ENCODE measurements at places on chromosomes 16 and 17.

- no peak for DNase-seq
Measured at GRCh38 chr16:14961405-14962186, 13.2 kb upstream of the PDXDC1 start.

- no peak for DNase-seq
Measured at GRCh38 chr17:81877569-81877968, 6.4 kb upstream of the ARHGDIA start.

DNA sequence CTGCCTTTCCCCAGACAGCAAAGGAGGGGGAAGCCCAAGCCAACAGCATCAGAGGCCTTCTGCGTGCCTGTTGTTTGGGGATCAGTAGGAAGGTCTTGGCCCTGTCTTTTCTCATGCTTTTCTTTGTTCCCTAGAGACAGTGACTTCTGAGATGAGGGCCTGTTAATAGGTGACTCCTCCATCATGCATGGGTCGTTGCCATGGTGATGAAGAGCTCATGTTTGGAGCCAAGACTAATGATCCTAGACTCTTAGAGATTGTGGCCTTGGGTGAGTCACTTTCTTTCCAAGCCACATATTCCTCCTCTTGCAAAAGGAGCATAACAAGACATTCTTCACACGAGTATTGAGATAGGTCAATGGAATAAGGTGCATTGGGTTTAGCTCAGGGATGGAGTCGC is 201.1 kb upstream of the ASIC2 start:
- no peak for DNase-seq

GRCh38 chr16:20349615-20350014 is 2.9 kb downstream of the UMOD start:
- no peak for DNase-seq

DNA sequence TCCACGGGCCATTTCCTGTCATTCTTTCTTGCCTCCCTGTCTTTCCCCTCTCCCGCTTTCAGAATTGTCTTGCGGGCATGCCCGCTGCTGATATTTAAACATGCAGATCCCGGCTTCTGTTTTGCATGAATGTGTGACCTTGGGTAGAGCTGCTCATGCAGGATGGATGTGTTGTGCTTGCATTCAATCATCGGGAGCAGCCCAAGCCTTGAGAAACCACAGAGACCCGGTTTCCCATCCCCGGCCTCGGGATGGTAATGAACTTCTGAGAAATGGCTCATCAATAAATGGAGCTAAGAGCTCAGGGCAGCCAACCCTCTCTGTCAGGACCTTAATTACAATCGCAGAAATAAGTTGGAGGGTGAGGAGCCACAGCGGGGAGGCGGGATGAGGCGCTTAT is 303.7 kb upstream of the TNRC6C start:
- no peak for DNase-seq

DNA sequence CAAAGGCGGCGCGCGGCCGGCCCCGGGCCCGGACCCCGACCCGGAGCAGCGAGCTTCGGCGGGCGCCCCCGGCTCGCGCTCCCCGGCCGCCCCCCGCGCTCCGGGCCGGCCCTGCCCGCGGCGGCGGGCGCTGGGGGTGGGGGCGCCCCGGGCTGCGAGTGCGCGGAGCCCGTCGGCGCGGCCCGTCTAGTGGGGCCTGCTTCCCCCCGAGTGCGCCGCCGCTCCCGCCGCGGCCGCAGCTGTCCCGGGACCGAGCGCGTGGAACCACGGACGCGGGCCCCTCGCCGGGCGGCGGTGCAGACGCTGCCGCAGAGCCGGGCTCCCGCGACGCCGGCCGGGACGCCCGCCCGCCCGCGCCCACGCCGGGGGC is 308 bp downstream of the ADCY9 start:
- DNase-seq: no peak

DNA sequence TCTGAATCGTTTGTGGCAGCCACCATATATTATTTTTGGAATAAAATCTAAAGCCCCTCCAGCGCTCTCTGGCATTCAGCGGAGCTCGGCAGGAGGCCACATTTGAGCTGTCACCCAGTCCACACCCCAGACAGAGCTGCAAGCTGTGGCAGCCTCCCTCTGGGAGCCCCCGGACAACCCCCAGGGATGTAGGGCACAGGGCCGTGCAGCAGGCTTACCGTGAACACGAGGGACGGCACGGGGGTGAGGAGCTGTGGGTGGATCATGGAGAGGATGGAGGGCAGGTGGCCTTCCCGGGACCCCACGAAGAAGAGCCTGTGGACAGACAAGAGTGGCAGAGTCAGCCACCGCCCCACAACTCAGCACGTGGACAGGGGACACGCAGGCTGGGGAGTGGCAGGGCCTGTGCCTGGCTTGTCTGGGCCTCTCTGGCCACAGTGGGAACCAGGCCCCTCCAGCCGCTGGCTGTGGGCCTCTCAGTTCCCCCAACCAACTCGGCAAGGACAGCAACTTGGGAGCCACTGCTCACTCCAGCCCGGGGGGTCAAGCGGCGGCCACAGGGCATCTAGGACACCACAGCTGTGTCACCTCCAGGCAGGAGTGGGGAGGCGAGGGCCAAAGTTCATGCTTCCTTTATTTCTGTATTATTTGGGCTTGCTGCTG is 31.5 kb downstream of the SLC7A5 start:
- DNase-seq: no peak

DNA sequence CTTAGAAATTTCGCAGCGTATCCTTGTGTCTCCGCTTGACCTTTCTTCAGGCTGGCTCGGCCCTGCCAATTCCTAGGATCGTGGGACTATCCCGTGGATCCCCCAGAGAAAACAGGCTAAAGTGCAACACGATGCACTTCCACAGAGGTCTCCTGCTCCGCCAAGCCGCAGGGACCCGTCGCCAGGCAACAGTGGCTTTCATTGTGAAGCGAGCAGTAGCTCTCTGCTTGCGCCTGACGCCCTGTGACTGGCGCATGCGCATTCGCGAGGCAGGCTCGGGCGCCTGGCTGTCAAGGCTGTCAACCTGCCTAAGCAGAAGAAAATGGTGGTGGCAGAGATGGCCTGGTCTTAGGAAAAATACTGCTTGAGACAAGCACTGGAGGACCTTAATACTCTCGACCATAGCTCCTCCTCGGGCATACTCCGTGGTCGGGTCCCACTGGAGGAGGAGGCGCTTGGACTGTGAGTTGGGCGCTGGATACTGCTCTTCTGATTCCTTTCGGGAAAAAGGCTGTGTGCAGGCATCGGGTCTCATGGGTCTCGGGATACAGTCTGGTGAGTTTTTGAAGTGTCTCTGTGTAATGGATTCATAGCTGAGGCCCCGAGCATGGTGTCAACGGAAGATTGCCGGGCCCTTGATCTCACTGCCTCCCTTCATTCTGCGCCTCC is 2336.1 kb downstream of the TP53TG3F start:
- DNase-seq: no peak

DNA sequence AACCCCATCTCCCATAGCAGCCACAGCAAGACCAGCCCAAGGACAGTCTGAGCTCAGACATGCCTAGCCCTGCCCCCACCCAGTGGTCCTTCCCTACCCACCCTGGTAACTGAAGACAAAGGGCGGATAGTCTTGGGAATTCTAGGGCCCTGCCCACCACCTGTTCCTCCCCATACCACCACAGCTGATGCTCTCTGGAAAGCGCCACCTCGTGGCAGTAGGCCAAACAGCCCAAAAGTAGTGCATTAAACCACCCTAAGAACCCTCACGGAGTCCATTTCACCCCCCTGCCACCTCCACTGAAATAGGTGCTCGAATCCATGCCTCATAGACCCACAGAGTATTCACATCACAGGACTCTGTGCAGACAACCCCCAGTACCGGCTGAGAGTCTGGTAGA is 1021.4 kb downstream of the CDH8 start:
- no peak for DNase-seq

DNA sequence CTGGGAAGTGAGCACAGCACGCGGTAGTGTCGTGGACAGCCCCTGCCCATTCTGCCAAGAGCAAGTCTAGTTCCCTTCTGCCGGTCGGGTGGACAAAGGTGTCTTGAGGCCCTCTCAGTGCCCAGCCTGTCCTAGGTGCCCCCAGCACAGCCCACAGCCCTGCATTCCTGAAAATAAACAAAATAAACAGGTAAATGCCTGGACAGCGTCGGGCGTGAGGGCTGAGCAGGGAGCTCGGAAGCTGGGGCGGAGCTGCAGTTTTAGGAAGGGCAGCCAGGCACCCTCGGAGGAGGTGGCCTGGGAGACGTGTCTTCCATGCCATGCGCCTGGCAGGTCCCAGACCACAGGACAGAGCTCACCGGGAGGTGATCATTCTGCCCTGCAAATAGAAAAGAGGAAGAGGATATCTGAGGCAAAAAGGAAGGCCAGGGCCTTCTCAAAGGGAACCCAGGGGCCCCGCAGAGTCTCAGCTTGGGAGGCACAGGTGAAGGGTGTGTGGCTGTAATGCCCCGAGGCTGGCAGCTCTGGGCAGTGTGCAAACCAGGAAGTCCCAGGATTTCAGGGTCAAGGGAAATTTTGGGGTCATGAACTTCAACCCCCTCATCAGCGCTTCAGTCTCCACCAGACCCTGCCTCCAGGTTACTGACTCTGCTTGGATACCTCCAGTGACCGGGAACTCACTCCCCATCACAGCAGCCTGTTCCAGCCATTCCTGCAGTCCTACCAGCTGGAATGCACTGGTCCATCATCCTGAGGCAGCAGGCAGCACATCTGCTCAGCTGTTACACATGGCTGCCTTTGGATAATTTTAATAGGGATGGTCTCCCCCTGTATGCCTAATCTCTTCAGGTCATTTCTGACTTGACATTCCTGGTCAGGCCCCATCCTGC is 1.7 kb downstream of the ZNF469 start:
- DNase-seq: no peak

DNA sequence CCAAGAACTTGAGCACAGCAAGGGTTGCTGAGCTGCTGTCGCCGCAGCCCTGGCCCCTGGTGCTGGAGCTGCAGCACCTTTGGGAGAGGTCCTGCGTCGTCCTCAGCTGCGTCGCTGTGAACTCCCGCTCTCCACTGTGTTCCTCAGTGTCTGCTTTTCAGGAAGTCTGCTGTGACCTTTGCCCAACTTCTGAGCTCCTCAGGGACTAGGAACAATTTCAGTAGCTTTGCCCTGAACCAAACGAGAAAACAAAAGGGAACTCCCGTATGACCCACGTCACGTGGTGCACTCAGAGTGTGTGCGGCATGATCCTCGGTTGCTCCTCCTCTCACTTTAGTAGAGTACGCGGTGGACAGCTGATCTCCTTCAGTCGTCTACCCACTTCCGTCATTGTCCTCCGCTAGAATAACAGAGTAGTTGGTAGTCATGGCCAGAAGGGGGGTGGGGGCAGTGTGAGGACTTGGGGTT is 44.2 kb downstream of the WDR45B start:
- no peak for DNase-seq

DNA sequence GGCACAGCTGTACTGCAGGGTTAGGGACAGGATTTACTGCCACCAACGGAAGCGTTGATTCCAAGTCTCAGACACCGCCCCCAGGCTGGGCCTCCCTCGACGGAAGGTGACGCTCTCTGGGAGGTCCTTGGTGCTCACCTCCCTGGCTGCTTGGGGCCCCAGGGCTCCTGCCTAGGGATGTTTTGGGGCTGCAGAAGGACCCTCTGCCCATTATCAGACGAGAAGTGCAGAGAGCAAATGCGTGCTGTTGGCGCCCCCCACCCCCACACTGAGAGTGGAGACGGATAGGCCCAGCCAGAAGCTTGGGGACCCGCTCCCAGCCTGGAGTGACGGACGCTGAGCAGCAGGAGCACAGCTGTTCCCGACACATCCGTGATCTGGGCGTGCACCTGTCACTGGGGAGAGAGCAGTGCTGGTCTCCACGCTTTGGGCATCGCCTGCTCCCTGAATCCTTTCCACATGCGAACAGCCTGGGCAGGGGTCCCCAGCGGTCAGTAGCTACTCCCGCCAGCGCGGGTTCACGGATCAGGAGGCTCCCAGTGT is 5.1 kb upstream of the SOX8 start:
- no peak for DNase-seq

DNA sequence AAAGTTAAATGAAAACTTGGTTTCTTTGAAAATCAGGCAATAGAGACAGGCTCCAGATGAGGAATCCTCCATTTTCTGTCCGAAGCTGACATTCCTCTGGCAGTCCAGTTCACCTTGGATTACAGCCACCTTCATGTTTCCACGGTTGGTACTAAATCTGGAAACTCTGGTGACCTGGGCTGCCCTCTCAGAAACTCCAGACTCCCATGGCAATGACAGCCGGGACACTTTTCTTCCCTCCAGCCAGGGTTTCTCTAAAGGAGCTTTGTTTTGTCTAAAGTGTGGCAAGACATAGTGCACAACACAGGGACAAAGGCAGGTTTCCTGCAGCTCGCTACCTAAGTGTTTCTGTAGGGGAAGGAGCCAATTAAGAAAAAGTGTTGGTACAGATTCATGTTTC is 36.0 kb downstream of the CLUAP1 start:
- DNase-seq: no peak

- DNase-seq: no peak
Measured at GRCh38 chr16:64196444-64196843, 925.4 kb downstream of the CDH11 start.

DNA sequence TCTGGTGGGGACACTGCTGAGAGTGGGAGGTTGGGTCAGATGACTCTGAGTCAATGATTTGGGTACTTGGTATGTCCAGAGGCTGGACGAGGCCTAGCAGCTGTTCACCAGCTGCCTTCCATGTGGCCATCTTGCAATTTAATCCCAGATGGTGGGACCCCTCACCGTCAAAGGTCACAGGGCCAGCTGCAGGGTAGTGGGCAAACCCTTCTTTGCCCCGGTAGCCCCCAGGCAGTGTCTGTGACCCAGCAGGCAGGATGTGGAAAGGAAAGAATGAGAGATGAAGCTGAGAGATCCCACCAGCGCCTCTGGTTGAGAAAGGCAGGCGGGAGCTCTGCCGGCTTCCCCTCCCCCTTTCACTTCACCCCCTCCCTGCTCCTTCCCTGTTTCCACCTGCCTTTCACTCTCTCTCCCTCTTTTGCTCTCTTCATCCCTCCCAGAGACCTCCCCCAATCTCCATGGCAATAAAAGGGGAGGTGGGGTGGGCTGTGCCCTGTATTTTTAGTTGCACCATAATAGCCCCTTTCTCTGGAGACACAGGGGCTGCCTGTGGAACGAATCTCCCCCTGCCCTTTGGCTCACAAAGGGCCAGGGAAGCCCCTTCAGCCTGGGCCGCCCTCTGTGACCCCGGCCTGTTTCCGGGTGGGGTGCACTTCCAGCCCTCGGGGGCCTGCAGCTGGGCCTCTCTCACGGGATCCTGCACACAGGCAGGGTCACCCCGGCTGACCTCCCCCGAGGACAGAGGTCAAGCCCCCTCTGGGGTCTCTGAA is 20.2 kb downstream of the CDK5RAP3 start:
- no peak for DNase-seq

DNA sequence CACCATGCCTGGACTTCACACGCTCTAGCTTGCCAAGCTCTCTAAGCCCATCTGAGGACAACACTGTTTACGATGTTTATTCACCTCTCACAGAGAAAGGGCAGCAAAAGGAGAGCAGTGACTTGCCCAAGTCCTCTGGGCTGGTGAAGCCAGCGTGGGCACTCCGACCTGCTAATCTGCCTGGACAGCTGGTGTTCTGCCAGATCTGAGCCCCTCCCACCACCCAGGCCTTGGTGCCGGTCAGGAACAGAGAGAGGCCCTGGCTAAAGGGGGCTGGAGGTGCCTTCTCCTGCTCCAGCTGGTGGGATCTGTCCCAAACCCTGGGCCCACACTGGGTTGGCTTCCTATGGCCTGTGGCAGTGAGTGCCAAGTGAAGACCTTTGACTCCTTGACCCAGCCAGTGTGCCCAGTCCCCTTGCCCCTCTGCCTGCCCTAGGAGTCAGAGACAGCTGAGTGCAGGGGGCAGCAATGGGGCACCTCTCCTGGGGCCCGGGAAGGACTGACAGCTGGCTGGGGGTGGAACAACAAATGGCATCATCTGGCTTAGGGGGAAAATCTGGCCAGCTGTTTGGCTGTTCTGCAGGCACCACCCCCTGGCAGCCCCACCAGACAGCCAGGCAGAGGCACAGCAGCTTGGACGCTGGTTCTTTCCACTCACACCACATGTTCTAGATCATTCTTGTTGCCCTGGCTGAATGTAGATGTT is 1.8 kb upstream of the SLC4A1 start:
- DNase-seq: no peak
